ENCODE measurements at places on chromosomes 16 and 17. TPM values are rescaled to one million over a fixed set of nuclear protein-coding genes. Genes with fewer than 3 reads are reported as not detected.
A peak's percentile ranks its signal among the peaks of the same experiment; 100 is the strongest.

SEPTIN12 gene
- total RNA-seq = not detected

GRCh38 chr17:28983286-28984230, 22.3 kb downstream of the SEZ6 start:
- no peak for DNase-seq

GRCh38 chr17:13597723-13598347, 3.9 kb downstream of the HS3ST3A1 start:
- DNase-seq = peak; percentile 12

DNA sequence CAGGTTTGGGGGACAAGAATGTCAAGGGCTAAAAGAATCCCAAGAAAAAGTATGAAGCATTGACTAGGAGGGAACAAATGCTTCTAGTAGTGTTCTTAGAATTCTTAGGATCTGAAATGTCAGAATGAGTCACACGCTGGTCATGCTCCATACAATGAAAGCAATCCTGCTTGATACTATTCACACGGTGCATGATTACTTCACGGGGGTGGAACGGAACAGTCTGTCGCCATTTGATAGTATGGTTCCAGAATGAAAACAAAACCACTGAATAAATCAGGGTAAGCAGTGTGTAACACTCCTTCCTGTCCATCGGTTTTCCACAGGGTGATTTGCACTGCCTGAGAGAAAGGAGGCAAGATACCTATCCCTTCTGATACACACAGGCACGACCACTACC, 22.9 kb upstream of the YWHAE start:
- DNase-seq = no peak

DNA sequence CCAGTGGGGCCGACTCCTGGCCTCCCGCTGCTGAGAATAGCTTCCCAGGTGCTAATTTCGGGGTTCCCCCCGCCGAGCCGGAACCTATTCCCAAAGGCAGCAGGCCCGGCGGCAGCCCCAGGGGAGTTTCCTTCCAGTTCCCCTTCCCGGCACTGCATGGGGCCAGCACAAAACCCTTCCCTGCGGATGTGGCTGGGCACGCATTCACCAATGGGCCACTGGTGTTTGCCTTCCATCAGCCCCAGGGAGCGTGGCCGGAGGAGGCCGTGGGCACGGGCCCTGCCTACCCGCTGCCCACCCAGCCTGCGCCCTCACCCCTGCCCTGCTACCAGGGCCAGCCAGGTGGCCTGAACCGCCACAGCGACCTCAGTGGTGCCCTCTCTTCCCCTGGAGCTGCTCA, 24.9 kb upstream of the ZFPM1 start:
- DNase-seq = no peak

GRCh38 chr16:59632276-59632855, 898.2 kb upstream of the GOT2 start:
- DNase-seq = no peak

- DNase-seq = no peak
Observed at GRCh38 chr16:1121601-1122397, 25.8 kb upstream of the C1QTNF8 start.

All from CD8-positive, alpha-beta T cell (primary cell).